ENCODE measurements at places on chromosomes 4 and X.

DNA sequence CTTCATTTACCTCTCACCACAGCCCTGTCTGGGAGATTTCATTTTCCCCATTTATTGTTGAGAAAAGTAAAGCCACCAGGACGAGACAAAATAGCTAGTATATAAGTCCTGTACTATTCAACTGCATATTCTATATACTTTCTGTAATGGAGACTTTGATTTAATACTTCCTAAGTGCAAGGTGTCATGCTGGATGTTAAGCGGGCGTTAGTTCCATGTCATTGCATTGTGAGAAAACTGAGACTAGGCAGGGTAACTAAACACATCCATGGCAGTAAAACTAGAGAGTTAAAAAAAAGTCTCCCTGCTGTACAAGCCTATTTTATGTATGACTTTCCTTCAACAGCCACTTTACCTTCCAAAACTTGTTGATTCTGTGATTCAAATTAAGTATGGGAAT is 969.6 kb downstream of the STIM2 start:
- DNase-seq: no peak

DNA sequence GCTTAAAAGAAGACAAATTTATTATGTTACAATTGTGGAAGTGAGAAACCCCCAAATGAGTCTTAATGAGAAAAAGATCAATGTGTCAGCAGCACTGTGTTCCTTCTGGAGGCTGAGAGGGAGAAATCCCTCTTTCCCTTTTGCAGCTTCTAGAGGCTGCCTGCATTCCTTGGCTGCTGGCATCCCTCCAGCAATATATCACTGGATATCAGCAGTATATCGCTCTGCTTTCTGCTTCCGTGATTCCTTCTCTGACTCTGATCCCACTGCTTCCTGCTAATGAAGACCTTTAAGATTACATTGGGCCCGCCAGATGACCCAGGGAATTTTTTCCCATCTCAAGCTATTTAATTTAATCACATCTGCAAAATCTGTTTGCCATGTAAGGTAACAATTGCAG is 1008.0 kb downstream of the RAPGEF2 start:
- no peak for DNase-seq

DNA sequence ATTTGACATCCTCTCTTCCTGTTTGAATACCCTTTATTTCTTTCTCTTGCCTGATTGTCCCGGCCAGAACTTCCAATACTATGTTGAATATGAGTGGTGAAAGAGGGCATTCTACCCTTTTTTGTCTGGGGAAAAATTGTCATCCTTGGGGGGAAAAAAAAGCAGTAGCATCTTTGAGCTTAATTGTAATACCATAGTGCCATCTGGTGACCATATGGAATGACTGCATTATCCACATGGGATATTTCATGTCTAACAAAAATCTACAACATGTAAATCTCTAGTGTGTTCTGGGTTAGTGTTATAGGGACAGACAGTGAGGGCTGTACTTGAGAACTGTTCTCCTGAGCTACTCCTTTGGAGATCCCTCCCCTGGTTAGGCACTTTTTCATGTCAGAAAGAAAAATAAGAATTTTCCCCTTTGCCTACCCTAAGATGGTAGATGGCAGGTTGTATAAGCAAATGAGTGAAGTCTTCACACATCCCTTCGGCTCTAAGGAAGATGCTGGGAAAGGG is 26.0 kb downstream of the CAPN6 start:
- DNase-seq: no peak

DNA sequence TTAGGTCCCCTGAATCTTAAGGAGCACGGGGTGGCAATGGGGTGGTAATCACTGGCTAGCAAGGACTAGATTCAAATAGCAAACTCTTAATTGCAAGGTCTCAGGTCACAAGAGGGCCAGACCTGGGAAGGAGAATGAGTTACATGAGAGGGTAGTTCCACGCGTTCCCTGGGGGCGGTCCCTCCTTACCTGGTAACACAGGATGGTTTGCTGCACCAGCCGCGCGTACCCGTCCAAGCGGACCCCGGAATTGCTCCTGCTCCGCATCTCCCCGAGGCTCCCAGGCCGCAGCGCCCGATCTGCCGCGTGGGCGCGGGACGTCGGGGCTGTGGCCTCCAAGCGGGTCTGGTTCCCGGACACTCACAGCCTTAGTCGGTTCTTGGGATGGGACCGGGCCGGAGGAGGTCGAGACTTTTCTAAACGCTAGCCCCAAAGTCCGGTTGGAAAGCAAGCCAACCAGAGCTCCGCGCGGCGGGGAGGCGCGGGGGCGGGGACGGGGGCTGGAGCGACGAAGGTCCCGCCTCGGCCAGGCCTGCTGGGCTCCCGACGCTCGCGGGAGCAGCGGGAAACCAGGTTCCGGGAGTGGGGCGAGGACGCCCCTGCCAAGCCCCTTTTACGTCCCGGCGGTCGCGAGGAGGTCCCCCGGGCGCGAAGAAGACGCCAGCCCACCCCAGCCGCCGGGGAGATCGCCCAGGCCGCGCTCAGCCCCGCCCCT is at the start of gene PHKA2:
Gene PHKA2, minus strand, starts transcription at position 449 of the 715 bp plus-strand sequence. Its CDS starts 182 bp downstream, at position 267.
- DNase-seq: no peak

- DNase-seq: no peak
These were observed 96.1 kb downstream of the MAMLD1 start for GRCh38 chrX:150459196-150459595.

DNA sequence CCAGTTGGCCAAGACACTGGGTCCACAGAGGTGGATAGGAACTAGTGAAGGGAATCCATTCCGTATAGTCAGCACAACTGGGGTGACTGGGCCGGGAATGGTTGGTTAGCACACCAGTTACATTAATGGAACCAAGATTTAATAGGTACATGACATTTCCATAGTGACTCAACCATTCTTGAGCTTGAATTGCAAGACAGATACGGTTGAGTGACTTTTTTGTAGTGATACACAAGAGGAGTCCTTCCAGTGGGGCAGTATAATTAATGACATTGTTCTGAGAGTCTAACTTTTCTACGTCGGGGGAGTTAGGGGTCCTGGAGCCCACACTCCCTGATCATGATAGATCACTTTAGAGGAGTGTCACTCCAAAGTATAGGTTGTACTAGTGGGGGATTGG is 211.6 kb upstream of the CXCL13 start:
- DNase-seq: no peak

DNA sequence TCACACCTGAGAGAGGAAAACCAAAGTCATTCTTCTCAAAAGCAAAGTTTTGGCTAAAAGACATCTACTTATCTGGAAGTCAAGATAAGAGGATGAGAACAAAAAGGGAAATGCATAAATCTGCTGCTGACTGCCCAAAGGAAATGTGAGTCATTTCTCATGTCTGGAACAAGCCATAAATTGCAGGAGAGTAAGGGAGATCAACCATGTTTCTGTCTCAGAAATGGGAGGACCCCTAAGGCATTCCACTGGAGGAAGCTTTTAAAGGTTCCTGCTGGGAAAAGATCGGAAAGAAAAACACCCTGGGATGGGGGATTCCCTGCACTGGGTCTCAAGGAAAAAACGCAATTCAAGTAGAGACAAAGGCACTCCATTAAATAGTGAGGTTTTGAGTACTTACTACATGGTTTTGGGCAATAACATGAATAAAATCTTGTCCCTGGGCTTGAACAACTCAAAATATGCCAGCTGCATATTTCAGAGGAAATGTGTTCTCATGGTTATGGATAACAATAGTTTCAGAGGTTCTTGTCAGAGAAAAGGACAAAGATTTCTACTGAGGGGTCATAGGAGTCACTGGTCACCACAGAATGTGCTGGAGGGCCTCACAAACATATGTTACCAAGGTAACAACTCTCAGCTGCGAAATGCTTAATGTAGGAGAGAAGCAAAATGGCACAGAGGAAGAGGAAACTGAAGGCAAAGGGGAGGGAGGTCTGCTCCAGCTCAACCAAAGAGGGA is 19.3 kb downstream of the GPR143 start:
- no peak for DNase-seq

- DNase-seq: no peak
These were observed 535 bp downstream of the WAS start for GRCh38 chrX:48684134-48684533.

DNA sequence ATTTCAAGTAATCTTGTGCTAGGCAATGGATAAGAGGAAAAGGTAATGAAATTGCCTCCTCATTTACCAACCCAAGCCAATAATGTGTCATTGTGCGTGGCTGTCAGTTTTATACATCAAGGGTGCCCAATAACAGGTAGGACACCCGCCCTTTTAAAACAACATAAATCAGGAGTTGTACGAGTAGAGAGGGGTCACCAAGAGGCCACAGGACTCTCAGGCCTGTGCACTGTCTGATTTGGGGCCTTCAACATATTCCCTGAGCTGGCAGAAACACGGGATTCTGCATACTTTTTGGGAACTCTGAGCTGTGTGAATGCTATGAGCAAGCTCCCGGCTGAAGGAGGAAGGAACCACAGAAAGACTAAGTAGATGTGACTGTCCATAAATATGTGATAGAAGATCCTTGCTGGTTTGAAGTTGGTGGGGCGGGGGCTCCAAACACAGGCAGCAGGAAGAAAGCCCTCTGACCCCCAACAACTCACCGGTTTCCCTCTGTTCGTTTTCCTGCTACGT is 82.7 kb upstream of the MAML3 start:
- no peak for DNase-seq
